ENCODE measurements at places on chromosomes 1 and 21. TPM values are rescaled to one million over a fixed set of nuclear protein-coding genes. Genes with fewer than 3 reads are reported as not detected.
A peak's percentile ranks its signal among the peaks of the same experiment; 100 is the strongest.

UBXN10 gene
- 0.29 TPM for total RNA-seq

NLRP3 gene
- 4.5 TPM for total RNA-seq

- no peak for DNase-seq
- no peaks in the 10 kb centered on the region for H3K27me3 ChIP-seq
- no peaks in the 10 kb centered on the region for H3K36me3 ChIP-seq
- no peak overlapping the region for H3K27ac ChIP-seq
Measured at GRCh38 chr1:7519181-7519860, 251.8 kb upstream of the VAMP3 start.

DNA sequence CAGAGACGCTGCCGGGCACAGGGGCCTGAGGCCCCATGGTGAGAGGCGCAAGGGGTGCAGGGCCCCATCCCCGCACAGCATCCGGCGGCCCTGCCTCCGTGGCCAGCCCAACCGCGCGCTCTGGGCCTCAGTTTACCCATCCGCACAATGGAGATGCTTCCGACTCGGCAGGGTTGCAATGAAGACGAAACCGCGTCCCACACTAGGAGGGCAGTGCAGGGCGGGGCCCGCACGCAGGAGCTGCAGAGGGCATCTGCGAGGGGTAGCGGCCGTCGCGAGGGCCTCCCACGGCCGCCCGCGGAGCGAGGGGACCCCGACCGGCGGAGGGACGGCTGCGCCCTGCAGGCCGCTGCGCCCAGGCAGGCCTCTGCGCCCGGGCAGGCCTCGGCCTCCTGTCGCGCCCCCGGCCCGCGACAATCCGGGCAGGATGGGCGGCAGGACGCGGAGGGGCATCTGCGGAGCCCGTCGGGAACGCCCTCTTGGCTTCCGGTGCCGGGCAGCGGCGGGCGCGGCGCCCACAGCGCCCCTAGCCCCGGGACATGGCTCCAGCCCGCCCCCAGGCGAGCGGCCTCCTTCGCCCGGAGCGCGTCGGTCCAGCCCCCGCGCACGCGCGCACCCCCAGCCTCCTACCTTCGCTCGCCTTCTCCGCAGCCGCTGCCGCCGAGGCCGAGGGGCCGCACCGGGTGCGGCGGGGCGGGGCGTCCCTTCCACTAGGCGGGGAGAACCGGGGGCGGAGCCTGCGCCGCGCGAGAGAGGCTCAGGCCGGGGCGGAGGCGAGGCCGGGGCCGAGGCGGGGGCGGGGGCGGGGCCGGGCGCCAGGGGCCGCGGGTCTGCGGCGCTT is 15.3 kb downstream of the RNU1-1 start:
- H3K27me3 ChIP-seq = no peaks in the 10 kb centered on the region
- no peak overlapping the region for H3K27ac ChIP-seq
- H3K4me3 ChIP-seq = peak overlapping the region; percentile 74
- H3K4me1 ChIP-seq = peaks cover 21% of the 10 kb centered on the region

OR2M3 gene
- not detected for total RNA-seq

DNA sequence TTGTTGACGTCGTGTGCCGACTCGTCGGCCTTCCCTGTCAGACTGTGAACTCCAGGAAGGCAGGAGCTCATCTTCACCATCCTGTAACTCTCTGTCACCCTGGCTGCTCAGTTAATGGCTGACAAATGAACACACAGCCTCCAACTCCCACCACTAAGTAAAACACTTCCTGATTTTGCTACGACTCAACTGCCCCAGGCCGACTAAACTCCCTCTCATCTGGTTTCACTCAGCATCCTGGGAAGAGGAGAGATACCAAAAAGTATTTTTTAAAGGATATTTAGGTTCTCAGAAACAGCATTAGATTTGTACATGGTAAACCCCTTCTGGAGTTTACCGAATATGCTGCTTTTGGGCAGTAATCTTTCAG is 18.2 kb upstream of the LHX4 start:
- no peak overlapping the region for H3K4me3 ChIP-seq
- peaks cover 11% of the 10 kb centered on the region for H3K4me1 ChIP-seq
- peaks cover 11% of the 10 kb centered on the region for H3K27me3 ChIP-seq
- no peak overlapping the region for H3K27ac ChIP-seq
- DNase-seq = no peak
- H3K36me3 ChIP-seq = no peaks in the 10 kb centered on the region

GUCA2A gene
- not detected for total RNA-seq

DNA sequence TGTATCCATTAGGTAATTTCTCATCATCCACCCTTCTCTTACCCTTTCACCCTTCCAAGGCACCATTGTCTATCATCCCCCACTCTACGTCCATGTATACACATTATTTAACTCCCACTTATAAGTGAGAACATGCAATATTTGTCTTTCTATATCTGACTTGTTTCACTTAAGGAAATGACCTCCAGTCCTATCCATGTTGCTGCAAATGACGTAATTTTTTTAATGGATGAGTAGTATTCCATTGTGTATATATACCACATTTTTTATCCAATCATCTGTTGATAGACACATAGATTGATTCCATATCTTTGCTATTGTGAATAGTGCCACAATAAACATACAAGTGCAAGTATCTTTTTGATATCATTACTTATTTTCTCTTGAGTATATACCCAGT is 322.9 kb upstream of the CXADR start:
- H3K4me1 ChIP-seq = no peaks in the 10 kb centered on the region
- DNase-seq = no peak
- no peaks in the 10 kb centered on the region for H3K27me3 ChIP-seq
- no peaks in the 10 kb centered on the region for H3K36me3 ChIP-seq

S100A7A gene
- not detected for total RNA-seq

- H3K27me3 ChIP-seq = no peaks in the 10 kb centered on the region
- H3K27ac ChIP-seq = no peak overlapping the region
- H3K36me3 ChIP-seq = no peaks in the 10 kb centered on the region
- peaks cover 3% of the 10 kb centered on the region for H3K4me1 ChIP-seq
- no peak for DNase-seq
Measured at GRCh38 chr1:6885426-6885825, 100.2 kb downstream of the CAMTA1 start.

DNA sequence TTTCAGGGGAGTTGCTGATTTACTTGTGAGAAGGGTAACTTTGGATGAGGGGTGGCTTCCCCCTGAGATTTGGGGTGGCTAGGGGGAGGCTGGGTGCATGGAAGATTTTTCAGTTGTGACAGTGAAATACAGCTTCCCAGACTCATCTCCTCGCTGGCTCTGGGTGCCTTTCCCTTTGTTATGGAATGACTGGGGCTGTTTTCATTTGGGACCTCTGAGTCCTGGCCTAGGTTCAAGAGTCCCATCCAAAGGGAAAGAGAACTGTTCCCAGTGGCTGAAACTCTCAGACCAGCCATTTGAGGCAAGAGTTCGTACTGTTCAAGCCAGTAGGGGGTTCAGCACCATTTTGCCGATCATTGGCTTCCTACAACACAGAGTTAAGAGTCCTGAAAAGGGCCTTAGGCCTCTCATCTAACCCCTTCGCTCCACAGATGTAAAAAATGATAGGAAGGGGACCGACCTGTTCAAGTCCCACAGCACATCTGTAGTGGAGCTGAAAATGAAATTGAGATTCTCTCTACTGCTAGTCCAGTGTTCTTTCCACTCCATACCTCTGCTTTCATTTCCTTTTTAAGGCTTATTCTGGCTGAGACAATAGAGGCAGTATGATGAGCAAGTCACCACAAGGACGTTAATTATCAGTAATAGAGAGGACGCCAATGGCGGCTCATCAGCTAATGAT is 958 bp downstream of the DDR2 start:
- no peaks in the 10 kb centered on the region for H3K4me1 ChIP-seq
- no peak for DNase-seq
- H3K27me3 ChIP-seq = peaks cover 5% of the 10 kb centered on the region
- H3K27ac ChIP-seq = no peak overlapping the region
- no peak overlapping the region for H3K4me3 ChIP-seq
- H3K36me3 ChIP-seq = no peaks in the 10 kb centered on the region

- DNase-seq = no peak
- peaks cover 2% of the 10 kb centered on the region for H3K27me3 ChIP-seq
- no peaks in the 10 kb centered on the region for H3K36me3 ChIP-seq
- peak overlapping the region; percentile 29 for H3K4me3 ChIP-seq
- H3K27ac ChIP-seq = peak overlapping the region; percentile 72
Measured at GRCh38 chr1:228935855-228936727, 200.8 kb downstream of the RHOU start.

- no peak overlapping the region for H3K27ac ChIP-seq
- peaks cover 2% of the 10 kb centered on the region for H3K36me3 ChIP-seq
- no peak for DNase-seq
Measured at GRCh38 chr1:2894381-2895041, 93.0 kb upstream of the TTC34 start.

GRCh38 chr1:54266908-54267307 is 66.9 kb downstream of the MRPL37 start:
- DNase-seq = no peak
- H3K27ac ChIP-seq = no peak overlapping the region
- peaks cover 23% of the 10 kb centered on the region for H3K4me1 ChIP-seq
- H3K27me3 ChIP-seq = no peaks in the 10 kb centered on the region
- H3K36me3 ChIP-seq = peaks cover 6% of the 10 kb centered on the region
- H3K4me3 ChIP-seq = no peak overlapping the region

POU3F1 gene
- total RNA-seq = not detected

- DNase-seq = no peak
- no peak overlapping the region for H3K4me3 ChIP-seq
- no peak overlapping the region for H3K27ac ChIP-seq
- H3K36me3 ChIP-seq = no peaks in the 10 kb centered on the region
- no peaks in the 10 kb centered on the region for H3K4me1 ChIP-seq
Measured at GRCh38 chr1:46218443-46218842, 15.3 kb downstream of the LURAP1 start.

ZNF326 gene
- total RNA-seq = 18.1 TPM

GRCh38 chr1:51622455-51622913 is 5.6 kb downstream of the OSBPL9 start:
- no peak for DNase-seq
- H3K36me3 ChIP-seq = no peaks in the 10 kb centered on the region
- H3K4me1 ChIP-seq = peaks cover 17% of the 10 kb centered on the region
- H3K27me3 ChIP-seq = no peaks in the 10 kb centered on the region

DNA sequence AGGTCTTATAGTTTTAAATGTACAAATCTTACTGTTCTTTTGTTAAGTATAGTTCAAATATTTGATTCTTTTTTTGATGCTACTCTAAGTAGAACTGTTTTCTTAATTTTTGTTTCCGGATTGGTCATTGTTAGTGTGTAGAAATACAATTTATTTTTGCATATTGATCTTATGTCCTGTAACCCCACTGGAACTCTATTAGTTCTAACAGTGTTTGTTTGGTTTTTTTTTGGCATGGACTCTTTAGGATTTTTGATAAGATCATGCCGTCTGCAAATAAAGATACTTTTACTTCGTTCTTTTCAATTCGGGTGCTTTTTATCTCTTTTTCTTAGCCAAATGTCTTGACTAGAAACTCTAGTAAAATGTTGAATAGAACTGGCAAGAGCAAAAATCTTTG is 26.5 kb downstream of the GDAP2 start:
- no peaks in the 10 kb centered on the region for H3K4me1 ChIP-seq
- no peaks in the 10 kb centered on the region for H3K27me3 ChIP-seq
- no peak overlapping the region for H3K4me3 ChIP-seq

DNA sequence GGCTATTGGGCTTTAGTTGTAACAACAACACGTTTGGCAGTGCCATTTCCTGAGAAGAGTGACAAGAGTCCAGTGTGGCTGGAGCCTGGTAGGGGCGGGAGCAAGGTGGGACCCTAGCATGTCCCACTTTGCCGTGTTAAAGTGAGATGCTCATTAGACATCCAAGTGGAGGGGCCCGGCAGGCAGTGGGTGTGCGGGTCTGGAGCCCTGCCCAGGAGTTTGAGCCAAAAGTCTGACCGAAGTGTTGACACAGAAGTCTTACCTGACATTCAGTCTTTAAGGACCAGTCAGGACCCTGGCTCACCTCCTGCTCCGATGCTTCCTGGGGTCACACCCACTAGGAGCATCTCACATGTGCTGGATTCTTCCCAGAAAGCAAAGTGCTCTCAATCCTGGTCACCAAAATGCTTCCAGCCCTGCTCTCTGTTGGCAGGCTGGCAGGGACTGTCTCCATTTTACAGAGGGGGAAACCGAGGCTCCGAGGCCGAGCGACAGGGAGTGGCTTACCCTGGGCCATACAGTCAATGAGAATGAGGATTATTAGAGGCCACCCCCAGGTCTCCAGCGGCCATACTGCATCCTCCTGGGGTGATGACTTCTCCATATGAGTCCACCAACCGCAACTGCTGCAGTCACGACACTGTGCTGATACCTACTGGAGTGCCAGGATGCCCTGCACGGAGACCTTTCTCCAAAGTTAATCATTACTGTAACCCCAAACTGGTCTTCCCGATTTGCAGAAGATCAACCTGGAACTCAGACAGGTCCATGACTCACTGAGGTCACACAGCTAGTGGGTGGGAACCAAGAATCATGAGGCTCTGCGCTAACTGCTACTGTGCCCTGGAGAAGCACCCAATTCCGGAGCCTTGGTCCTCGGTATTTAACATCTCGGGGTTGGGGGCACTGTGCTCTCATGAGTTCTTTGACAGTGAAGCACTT is 112.7 kb downstream of the PRDM2 start:
- H3K4me3 ChIP-seq = no peak overlapping the region
- H3K27ac ChIP-seq = no peak overlapping the region
- DNase-seq = no peak
- no peaks in the 10 kb centered on the region for H3K27me3 ChIP-seq

DNA sequence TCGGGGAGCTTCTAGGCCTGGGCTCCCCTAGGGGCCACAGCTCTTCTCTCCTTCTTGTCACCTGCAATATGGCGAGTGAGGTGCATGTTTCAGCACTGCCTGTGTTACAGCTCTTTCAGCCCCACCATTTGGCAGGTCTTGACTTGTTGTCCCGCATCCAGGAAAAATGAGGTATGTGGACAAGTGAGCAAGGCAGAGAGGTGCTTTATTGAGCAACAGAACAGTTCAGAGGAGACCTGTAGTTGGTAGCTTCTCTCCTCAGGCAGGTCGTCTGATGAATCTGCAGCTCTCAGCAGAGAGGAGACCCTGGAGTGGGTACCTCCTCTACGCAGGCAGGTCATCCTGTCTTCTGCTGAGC is 208.2 kb upstream of the USP25 start:
- H3K4me3 ChIP-seq = no peak overlapping the region
- H3K36me3 ChIP-seq = peaks cover 3% of the 10 kb centered on the region
- no peak for DNase-seq
- no peaks in the 10 kb centered on the region for H3K27me3 ChIP-seq

DNA sequence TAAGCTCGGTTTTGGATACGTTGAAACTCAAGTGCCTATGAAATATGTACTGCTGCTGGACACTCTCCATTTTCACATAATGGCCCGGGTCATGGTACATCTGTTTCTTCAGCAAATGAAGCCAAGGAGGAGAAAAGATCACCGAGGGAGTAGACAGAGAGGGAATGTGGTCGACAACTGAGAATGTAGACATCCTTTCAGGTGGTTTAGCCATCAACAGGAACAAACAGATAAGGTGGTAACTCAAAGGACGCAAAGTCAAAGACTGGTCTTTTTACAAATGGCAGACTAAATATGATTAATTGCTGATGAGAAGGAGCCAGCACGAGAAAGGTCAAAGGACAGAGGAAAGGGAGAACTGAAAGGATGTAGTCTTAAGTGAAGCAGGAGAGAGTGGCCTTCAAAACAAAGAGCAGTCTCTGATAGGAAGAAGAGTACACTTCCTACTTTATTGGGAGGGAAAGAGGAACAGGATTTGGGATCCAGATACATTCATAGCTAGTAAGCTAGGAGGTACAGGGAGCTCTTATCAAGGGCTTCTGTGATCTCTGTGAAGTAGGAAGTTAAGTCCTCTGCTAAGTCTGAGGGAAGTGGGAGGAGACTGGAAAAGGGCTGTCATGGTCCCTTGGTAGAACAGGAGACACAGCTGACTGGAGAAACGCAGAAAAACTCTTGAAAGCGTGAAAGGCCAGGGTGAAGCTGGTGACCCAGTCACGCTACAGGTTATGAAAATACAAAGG is 28.3 kb downstream of the NUP133 start:
- H3K27me3 ChIP-seq = no peaks in the 10 kb centered on the region
- no peak overlapping the region for H3K4me3 ChIP-seq
- peaks cover 9% of the 10 kb centered on the region for H3K4me1 ChIP-seq
- peak overlapping the region; percentile 4 for H3K27ac ChIP-seq
- H3K36me3 ChIP-seq = peaks cover 41% of the 10 kb centered on the region
